ENCODE measurements at places on chromosomes 7 and 10. TPM values are rescaled to one million over a fixed set of nuclear protein-coding genes. Genes with fewer than 3 reads are reported as not detected.

UPK3BL2 gene
- total RNA-seq: 2.2 TPM

LRRC27 gene
- total RNA-seq: 8.2 TPM

TRPV5 gene
- not detected for total RNA-seq

DRGX gene
- total RNA-seq: not detected

HMX2 gene
- not detected for total RNA-seq

AGAP3 gene
- total RNA-seq: 31.1 TPM

LIPK gene
- not detected for total RNA-seq

RPS24 gene
- 2,574 TPM for total RNA-seq

NAT16 gene
- total RNA-seq: not detected

LBX1 gene
- not detected for total RNA-seq

KIF11 gene
- total RNA-seq: 6.5 TPM

TEX36 gene
- total RNA-seq: not detected

MUC3A gene
- total RNA-seq: not detected

INHBA gene
- 14.9 TPM for total RNA-seq

HGF gene
- total RNA-seq: 19.5 TPM

SIRT1 gene
- 8.5 TPM for total RNA-seq

MRLN gene
- total RNA-seq: not detected

RSU1 gene
- 56.3 TPM for total RNA-seq

SLC13A1 gene
- not detected for total RNA-seq

MYH16 gene
- 0.08 TPM for total RNA-seq

ADAM12 gene
- total RNA-seq: 56.4 TPM

PIP gene
- total RNA-seq: not detected

COL13A1 gene
- 4.0 TPM for total RNA-seq

SMC3 gene
- 10.9 TPM for total RNA-seq

ELMO1 gene
- 0.15 TPM for total RNA-seq

ITGA8 gene
- 1.5 TPM for total RNA-seq

Measured in smooth muscle cell of the coronary artery (primary cell).